ENCODE measurements at places on chromosomes 5 and 9.

GRCh38 chr9:15262581-15262980 lies 44.4 kb downstream of the TTC39B start:
- no peak for DNase-seq

DNA sequence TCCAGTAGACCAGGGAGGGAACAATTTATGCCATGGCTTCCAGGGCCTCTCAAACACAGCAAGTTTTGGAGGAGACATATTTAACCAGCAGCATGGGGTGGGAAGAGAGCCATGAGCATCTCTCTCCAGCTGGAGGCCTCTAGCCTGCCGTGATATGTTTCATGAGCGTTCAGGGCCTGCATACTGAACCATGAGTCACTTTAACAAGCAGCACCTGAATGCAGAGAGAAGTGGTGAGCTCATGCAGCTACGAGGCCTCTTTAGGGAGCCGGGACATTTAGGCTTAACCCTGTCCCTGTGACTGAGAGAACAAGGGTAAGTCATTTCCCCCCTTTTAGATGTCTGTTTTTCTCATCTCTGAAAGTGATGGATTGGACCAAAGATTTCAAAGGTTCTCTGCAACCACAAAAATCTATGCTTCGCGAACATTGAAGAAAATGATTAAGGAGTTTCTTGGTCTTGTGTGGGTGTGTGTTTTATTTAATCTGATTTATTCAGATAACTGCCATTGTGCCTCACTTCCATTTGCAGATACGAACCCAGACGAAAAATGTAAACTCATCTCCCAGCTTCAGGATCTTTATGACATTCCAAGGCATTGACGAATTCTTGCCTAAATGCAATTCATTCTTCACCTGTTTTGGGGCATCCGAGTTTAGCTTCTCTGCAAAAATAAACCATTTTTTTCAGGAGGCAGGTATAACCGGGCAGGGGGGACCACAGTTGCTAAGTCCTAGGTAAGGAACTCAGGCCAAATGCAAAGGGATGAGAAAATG lies 157.0 kb downstream of the GABBR2 start:
- DNase-seq = peak; percentile 56

DNA sequence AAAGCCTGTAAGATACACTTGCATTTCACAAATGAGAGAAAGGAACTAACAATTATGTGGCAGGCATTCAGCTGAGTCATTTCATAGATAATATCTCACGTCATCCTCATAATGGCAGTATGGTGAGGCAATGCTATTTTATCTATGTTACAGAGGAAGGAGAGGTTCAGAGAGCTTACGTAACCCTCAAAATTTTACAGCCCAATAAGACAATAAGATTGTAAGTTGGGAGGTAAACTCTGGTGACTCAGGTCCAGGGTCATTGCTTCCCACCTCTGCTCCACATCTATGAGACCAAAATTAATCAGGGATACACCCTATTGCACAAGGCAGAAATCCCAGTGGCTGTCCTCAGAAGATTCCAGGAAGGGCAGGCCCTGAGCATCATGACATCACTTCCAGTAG lies 309.7 kb downstream of the NSG2 start:
- peak; percentile 97 for DNase-seq

DNA sequence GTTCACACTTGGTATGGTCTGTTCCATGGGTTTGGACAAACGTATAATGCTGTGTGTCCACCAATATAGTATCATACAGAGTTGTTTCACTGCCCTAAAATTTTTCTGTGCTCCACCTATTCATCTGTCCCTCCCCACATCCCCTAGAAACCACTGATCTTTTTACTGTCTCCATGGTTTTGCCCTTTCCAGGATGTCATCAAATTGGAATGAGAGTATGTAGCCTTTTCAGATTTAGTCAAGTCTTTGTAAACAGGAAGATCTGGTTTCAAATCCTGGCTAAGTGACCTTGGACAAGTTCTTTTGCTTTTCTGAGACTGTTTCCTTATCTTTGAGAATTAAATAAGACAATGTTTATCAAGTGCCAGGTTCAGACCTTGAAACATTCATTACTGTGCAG lies 13.2 kb upstream of the LVRN start:
- no peak for DNase-seq

DNA sequence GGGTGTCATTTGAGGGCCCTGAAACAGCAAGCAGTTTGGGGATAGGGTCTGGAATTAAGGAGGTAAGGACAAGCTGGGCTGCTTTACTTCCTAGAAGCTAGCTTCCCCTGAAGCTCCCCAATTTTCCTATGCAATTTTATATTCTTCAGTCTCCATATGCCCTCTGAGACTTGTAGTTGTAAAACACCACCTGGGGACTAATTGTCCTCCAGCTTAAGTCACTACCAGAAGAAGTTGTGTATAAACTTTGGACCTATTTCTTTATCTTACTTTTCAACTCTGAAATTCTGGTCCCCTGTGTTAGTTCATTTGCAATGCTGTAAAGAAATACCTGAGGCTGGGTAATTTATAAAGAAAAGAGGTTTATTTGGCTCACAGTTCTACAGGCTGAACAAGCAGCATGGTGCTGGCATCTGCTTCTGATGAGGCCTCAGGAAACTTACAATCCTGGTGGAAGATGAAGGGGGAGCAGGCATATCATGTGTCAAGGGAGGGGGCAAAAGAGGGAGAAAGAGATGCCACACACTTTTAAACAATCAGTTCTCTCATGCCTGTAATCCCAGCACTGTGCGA lies 41.1 kb upstream of the CPEB4 start:
- no peak for DNase-seq

DNA sequence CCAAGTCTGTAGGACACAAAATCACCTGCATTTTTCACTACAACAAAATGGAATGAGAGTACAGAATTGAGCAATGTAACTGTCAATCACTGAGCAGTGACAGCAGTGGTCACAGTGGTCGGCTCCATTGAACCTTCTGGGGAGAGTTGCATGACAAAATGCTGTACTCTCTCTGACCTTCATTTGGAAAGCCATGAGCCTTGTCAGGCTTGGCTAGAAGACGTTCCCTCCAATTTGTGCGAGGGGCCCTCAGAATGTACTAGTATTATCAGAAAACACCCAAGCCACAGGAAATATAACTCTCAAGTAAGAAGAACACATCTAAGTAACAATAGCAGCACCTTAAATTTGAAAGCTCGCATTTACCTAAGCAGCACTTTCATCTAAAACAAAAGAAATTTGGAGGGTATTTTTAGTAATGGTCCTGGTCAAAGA lies 425.6 kb upstream of the MEF2C start:
- DNase-seq = no peak

GRCh38 chr9:76658510-76659231 lies 105.6 kb upstream of the PCA3 start:
- DNase-seq = peak; percentile 86

- DNase-seq = peak; percentile 80
Measured at GRCh38 chr5:109743770-109744212, 54.1 kb downstream of the MAN2A1 start.

DNA sequence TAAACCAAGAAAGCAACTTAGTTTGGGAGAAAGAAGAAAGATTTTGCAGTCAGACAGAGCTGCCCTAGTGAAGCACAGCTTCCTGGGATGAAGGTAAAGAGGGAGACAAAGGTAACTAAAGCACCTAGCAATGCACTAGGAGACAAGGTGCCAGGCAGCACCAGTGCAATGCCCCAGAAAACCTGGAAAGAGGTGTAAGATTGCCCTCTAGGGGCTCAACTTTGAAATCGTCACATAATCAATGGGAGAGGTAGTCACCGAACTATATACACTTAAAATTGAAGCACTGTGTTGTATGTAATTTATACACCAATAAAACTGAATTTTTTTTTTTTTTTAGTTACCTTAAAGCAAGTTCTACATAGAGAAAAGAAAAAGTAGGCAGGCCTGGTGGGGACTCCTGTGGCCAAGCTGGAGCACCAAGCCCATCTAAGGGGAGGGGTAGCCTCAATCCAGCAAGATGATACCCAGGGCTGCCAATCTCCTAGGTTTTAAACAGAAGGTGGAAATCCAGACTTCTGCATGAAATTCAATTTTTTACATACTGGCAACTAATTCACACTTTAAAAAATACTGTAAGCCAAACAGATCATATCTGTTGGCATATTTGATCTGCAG lies 48.2 kb downstream of the CDK5RAP2 start:
- DNase-seq = peak; percentile 56

DNA sequence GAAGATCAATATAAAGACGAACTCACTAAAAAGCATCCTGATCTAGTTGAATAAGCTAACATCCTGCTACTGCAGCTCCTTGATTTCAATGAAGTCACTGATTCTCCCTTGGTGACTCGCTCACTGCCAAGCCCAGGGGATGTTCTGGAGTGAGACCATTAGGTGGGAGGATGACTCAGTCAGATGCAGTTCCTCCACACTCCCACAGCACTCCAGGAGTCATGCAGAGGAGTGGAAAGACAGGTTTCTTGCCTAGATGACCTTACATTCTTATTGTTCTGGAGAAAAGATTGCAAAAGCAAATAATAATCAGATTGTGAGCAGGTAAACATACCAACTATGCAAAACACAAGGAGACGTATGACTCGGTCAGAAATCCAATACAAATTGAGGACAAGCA lies 15.3 kb downstream of the GCNT4 start:
- peak; percentile 61 for DNase-seq

DNA sequence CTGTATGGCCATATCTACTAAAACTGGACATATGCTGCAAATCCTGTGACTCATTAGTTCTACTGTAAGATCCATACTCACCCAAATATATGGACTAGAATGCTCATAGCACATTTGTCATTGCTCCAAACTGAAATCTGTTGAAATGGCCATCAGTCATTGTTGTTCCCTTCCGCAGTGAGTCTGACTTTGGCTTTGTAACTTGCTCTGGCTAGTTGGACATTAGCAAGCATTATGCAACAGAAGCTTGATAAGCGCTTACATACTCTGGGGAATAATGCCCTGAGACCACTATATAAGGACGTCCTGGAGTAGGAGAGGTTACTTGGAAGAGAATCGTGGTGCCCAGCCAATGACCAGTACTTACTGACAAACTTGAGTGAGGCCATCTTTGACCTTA lies 9.0 kb downstream of the KIAA1958 start:
- DNase-seq = no peak

Measured in fibroblast of pulmonary artery (primary cell).